ENCODE measurements at places on chromosomes 2 and 18.

GRCh38 chr2:134348760-134349159 lies 94.9 kb downstream of the MGAT5 start:
- no peak for DNase-seq

DNA sequence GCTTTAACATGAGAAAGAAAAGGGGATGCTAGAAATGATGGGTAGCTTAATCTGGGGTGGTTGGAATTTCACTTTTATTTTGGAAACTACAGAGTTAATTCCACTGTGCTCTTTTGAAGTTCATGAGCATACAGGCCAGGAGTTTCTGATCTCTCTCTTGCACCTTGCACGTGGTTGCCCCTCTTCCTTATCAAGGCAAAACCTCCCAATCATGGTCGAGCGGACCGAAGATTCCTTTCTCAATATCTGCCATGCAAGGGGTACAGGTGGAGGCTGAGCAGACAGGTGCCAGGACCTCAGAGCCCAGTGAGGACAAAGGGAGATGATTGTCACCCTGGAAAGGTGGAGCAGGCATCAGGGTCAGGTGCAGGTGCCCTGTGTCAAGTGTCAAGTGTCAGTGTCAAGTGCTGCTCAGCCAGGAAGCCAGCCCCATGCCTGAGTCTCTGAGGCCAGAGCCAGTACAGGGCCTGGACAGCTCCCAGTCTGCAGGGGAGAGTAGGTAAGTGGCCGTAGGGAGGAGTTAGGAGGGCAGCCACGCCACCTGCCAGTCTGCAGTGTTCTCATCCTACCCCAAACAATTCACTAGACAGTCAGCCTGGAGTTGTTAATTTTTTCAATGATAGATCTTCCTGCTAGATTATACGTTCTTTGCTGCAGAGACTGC lies 42.2 kb downstream of the LPIN1 start:
- DNase-seq: no peak

DNA sequence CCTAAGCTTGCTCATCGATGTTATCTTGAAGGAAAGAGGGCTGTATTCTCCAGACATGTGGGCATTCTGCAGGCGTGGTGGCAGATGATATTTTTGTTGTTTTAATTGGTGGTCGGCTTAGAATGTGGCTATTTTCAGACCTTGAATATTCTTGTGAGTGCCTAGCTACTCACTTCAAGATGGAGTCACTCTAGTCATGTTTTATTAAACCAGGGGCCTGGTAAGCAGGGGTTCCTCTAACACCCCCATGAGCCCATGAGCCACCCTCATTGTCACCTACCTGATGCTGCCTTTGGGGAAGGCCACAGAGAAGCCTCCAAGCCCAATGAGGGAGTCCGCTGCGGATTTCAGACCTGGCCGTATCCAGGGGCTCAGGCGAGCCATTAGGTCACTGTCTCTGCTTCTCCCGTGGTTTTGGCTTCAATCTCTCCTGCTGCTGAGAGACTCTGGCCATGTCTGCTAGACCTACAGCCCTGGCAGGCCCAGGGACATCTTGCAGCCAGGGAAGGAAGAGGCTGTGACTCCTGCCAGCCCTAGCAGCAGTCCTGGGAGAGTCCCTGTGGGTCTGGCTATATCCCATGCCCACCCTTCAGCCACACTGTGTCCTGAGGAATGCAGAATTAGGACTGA lies 16.3 kb upstream of the KLF11 start:
- DNase-seq: no peak

- DNase-seq: no peak
These were observed 155.3 kb downstream of the GFPT1 start for GRCh38 chr2:69231612-69232277.

DNA sequence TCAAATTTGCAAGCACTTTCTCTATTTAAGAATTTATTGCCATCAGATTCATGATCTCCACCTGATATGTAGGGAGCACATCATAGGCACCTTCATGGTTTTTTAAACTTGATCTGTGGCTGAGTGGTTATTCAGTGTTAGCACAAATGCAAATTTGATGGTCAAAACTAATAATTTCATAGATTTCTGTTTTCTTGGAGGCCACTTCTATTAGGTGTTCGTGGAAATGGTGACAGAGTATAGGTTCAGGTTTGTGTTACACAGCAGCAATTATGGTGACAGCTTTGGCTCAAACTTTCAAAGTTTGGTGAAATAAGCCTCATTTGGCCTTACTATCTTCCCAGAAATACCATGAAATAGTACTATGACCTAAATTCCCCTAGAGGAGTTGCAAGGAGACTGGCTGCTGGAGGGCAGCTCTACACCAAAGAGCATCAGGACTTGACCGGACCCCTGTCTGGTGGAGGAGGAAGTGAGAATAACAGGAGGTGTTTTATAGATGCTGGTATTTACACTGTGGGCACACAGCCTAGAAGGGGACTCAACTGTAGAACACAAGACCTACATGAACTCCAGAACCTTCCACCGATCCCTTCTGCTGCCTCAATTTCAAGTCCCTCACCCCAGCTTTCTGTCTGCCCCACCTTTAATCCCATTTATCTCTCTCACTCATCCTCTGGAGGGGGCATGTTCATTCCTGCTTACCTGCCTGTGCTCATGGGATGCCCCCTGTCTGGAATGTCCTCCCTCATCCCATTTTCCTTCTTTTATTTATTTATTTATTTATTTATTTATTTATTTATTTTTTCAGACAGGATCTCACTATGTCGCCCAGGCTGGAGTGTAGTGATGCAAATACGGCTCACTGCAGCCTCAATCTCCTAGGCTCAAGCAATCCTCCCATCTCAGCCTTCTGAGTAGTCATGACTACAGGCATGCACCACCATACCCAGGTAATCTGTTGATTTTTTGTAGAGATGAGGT lies 132.9 kb upstream of the SIX2 start:
- no peak for DNase-seq

DNA sequence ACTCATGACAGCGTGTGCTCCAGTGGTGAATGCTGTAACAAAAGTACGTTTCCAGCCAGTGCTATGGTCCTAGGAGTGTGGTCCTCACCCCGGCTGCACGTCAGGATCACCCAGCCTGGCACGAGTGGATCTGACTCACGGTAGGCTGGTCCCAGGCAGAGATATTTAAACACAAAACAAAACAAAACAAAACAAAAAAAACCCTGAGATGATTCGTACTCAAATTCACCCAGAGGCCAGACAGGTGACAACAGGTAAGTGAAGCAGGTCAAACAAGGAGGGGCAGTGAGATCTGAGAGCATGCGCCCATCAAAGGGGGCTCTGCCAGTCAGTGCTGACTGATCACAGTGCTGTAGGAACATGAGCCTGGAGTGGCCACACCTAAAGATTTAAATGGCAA lies 43.2 kb downstream of the C2orf76 start:
- no peak for DNase-seq

DNA sequence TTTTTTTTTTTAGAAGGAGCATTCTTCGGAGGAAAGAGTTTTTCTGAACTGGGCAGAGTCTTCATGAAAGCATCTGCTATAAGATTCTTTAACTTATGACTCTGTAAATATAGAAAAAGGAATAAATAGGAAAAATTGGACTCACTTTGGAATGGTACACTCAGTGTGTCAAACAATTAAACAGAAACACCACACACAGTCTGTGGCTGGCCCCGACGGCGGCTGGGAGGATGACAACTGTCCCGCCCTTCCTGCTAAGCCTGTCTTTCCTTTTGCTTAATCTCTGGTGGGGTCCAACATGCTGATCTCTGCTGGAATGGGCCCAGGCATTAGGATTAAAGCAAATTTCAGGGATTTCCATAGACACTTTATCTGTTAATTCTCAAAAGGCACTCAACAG lies 12.5 kb upstream of the RAB31 start:
- no peak for DNase-seq

DNA sequence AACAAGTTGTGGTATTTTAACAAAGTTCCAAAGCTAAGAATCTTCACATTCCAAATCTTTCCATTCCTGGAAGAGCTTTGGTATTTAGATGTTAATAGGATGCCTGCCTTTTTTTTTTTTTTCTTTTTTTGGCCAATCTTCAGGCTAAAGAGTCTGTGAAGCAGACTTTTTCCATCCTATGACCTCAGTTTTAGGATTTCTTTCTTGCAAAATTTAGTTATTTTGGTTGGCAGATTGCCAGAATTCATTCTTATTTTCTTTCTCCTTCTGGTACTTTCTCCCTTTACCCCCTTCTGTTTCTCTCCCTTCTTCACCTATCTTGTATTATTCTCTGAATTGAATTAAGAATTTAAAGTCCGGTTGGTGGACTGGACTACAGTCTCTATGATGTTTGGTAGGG lies 217.8 kb upstream of the REV1 start:
- no peak for DNase-seq

GRCh38 chr2:154375579-154375931 lies 322.9 kb upstream of the KCNJ3 start:
- DNase-seq: no peak

DNA sequence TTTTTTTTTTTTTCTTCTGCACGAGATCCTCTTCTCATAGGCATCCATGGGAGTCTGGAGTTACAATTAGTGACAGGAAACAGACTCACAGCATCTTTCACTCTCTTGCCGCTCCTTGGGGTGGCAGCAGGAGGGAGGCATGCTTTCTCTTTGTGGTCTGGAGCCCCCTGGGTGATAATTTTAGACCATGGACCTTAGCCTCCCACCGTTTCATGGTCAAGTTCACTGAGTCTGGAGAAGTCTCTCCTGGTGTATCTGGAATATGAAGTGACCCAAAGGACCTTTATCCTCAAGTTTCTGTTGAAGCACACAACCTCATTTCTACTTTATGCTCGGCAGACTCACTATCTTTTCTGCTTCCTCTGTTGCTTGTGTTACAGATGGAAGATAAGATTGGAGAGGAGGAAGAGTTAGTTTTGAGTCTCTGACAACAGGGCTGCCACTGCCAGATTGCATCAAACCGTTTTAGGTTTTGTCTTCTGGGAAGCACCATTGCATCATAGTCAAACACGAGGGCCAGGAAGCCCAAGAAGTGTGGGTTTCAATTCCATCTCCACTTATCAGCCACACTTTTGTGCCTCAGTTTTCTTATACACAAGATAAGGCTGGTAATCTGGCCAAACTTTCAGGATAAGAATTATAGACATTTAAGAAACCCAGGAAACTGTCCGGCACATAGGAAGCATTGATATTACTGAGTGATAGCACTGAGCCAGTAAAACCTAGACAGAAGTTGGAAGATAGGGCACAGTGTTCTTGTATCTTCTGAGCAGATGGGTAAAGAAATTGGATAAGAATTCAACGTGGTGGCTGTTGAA lies 62.3 kb downstream of the ADCYAP1 start:
- DNase-seq: no peak

DNA sequence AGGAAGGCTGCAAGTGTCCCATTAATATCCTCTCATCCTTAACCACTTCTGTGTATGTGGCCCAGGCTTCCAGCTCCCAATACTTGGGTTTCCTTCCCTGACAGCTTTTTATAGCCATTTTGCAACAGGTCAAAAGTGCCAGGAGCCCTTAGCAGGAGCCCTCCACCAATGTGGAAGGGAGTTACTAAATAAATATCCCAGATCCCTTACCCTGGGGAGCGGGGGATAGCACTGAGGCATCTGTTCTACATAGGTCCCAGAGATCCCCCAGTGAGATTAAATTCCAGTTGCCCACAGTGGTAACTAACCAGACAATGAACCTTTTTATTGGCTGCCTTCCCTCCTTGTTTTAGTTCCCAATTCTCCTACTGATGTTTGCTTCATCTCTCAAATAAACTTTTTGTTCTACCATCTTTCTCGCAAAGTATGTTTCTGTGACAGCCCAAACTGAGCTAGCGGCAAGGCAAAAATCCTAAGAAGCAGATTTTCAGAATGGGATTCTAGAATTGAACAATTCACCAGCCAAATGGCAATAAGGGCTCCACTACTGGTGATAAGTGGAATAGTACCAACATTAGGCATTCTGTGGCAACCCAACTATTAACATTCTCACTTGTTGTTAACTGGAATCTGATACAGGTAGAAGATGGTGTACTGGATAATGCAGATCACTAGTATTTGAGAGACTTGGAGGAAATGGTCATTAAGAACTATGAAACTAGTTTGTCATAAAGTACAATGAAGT lies 83.9 kb upstream of the MAPRE2 start:
- no peak for DNase-seq

- no peak for DNase-seq
These were observed 52.3 kb downstream of the SOS1 start for GRCh38 chr2:39068299-39069135.

DNA sequence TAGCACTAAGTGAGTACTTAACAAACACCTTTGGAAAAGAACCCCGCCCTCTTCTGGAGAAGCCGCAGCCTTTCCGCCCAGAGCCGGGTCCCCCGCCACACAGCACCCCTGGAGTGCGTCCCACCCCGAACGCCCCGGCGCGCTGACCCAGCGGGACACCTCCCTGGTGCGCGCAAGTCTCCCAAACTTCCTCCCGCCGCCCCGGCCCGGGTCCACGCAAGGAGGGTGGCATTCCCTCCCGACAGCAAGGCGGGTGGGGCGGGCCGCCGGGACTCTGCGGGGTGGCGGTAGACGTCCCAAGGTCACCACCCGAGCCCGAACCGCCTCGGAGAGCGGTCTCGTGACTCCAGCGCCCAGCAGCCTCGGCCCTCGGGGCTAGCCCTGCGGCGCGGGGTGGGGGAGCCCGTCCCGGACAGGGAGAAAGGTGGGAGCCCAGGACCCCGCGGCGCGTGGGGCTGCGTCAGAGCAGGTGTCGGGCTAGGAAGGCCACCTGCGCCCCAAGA lies 598 bp downstream of the CCDC93 start:
- DNase-seq: no peak

GRCh38 chr18:39862341-39862740 lies 2092.7 kb upstream of the PIK3C3 start:
- DNase-seq: no peak

- no peak for DNase-seq
These were observed at the start of gene PLEK for GRCh38 chr2:68365087-68365486. TSS of gene PLEK (plus strand) at chr2:68365282. CDS start at chr2:68365352, 70 bp downstream.

DNA sequence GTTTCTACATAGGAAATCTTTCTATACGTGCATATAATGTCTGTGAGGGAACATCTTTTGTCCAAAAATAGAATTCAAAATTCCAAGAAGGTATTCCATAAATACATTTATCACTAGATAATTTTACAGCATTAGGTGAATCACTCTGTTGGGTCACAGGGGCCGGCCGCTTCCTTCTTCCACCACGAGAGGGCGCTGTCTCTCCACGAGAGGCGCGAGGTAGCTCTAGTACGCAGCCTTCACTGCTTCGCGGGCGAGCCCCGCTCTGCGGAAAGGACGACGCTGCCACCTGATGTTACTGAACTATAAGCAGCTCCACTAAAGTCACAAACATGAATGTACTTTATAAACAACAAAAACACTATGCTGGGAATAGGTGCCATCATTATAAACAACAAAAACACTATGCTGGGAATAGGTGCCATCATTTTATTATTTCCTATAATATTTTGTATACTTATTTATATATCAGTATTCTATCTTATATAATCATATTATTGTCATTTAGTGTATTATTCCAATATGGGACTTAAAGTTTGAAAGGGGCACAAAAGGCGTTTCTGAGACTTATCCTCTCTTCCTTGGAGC lies 69.4 kb upstream of the REV1 start:
- peak; percentile 73 for DNase-seq

GRCh38 chr2:55309446-55309845 lies 40.4 kb upstream of the MTIF2 start:
- DNase-seq: no peak
